ENCODE measurements at places on chromosomes 13 and 19. TPM values are rescaled to one million over a fixed set of nuclear protein-coding genes. Genes with fewer than 3 reads are reported as not detected.

C5AR2 gene
- not detected for total RNA-seq

ZNF221 gene
- 1.1 TPM for total RNA-seq

CBARP gene
- 1.2 TPM for total RNA-seq

- DNase-seq, result no peak
Observed at GRCh38 chr13:97521726-97522125, 87.8 kb downstream of the RAP2A start.

GRCh38 chr19:1455336-1456120, 5.6 kb downstream of the APC2 start:
- no peak for DNase-seq

- no peak for DNase-seq
Observed at GRCh38 chr13:109761695-109762094, 24.7 kb downstream of the IRS2 start.

DNA sequence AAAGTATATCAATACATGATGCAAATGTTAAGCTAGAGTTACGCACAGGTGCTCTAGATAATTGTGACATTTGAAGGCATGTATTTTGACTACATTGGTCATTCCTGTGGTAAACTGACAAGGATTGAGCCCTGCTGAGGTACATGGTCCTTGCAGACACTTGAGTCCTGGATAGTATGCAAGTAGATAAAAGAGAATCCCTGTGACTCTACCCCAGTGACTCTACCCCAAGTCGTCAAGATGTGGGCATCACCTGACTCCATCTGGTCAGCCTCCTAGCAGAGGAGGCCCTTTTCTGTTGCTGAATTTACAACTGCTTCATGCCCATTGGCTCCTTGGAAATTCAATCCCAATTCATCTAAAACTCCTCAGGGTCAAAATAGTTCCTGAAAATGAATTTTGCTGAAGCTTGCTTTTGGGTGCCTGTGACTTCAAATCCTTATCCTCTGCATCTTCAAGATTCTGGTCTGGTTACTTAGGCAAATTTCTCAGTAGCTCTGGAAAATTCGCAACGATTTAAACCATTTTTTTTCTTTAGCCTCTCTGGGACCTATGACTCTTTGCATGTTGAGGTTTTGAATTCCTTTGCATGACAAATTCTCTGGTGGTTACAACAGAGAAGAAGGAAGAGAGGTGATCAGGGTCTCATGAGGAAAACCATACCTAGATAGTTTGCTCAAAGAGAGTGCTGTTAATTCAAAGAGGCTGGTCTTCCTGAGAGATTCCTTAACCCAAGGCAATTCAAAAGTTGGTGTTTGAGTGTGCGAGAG, 422.1 kb downstream of the FGF9 start:
- DNase-seq, result no peak

GRCh38 chr13:72495681-72496080, 231.7 kb downstream of the MZT1 start:
- no peak for DNase-seq

DNA sequence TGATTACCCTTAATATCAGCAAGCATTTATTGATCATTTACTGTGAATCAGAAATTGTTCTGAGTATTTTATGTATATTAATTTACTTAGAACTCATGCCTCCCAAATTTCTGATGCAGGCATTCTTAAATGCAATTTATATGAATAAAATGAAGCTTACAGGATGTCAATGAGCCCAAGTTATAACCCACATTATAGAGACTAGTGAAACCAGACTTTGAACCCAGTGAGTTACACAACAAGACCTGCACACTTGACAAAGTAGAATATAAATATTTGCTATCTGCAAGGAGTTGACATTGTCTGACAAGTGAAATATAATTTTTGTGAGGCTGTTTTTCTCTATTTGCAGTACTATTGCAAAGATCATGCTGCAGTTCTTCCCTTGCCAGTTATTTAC, 656.0 kb downstream of the GPC5 start:
- no peak for DNase-seq

- DNase-seq, result no peak
Observed at GRCh38 chr13:32828711-32829110, 187.5 kb upstream of the KL start.

CGB2 gene
- total RNA-seq, result not detected

- DNase-seq, result no peak
Observed at GRCh38 chr19:49677231-49677900, at the start of gene PRMT1. TSS of gene PRMT1 (plus strand) at chr19:49677271. CDS start at chr19:49677281, 10 bp downstream.
